Stimulated activated CD8-positive, alpha-beta memory T cell treated with anti-CD3 and anti-CD28 coated beads, Interleukin-7, amount 100 ng/mL, for 4 hours (primary cell): ENCODE measurements at places on chromosomes 2 and 18.

DNA sequence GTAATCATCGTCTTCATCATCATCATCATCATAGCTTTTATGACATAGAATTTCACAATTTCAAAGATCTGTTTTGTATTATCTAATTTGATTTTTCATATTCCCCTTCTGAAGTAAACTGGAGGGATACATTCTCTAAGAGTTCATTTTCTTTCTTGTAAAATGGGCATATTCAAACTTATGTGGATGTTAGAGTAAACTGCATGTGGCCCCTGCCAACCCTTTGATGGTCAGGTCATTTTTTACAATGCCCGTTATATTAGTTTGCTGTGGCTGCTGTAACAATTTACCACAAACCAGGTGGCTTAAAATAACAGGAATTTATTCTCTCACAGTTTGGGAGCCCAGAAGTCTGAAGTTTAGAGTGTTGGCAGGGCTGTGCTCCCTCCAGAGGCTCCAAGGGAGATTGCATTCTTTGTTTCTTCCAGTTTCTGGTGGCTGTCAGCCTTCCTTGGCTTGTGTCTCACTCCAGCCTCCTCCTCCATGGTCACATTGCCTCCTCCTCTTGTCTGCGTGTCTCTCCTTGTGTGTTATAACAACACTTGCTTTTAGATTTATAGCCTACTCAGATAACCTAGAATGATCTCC, 127.5 kb upstream of the MMADHC start:
- no peak for DNase-seq

DNA sequence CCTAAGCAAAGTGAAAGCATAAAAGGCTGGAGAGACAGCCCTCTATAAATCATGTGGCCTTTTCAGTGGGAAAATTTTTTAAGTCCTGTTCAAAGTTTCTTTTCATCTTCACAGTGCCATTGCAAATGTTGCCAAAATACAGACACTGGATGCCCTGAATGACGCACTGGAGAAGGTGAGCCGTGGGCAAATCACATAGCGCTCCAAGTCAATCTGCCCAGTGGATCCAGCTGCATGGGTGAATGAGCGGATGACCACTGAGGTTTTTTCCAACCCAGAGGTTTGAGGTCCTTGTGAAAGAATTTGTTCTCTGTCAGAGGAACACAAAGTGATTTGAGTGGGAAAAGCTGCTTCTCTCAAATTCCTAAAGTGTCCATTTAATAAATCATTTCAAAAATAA, 11.8 kb downstream of the DAPL1 start:
- no peak for DNase-seq

DNA sequence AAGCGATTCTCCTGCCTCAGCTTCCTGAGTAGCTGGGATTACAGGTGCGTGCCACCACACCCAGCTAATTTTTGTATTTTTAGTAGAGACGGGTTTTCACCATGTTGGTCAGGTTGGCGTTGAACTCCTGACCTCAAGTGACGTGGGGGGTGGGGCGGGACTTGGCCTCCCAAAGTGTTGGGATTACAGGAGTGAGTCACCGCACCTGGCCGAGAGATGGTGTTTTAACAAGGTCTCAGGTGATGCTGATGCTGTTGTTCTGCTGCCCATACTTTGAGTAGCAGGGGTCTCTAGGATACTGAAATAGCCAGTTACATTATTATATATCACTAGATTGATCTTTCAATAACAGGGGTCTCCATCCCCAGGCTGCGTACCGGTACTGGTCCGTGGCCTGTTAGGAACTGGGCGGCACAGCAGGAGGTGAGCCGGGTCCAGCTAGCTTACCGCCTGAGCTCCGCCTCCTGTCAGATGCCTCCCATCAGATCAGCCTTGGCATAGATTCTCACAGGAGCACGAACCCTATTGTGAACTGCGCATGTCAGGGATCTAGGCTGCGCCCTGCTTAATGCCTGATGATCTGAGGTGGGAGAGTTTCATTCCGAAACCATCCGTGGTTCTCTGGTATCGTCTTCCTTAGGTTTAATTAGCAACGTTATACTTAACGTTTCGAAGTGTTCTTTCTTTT, 48.3 kb upstream of the SLC38A11 start:
- DNase-seq = no peak

- no peak for DNase-seq
Measured at GRCh38 chr2:25009954-25010353, 31.9 kb upstream of the EFR3B start.

DNA sequence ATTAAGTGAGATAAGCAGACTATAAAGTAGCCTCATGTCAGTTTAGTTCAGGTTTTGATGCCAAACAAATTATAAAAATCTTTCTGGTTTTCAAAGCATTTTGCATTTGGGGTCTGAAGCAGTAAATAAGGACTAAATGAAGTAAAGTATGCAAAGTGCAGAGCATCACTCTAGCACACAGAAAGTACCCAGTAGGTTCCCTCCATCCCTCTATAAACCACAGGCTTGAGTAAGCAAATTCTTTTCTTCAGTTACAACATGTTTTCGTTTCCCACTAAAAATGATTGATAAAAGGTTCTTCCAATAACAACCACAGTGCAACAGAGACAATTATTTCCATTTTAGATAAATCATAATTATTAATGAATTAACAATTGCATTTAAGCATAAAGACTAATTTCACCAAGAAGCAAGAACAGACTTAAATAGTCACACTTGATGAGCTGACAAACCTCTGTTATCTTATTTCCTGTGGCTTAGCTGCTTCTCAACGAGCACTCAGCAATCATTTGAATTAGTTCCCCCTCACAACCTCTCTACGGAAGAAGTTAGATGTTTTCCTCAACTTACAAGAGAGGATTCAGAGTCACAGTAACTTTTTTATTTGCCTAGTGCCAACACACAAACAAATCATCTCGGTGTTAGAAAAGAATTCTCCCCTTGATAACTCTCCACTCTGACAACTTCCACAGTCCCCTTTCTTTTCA, 249.8 kb downstream of the NBAS start:
- no peak for DNase-seq

GRCh38 chr2:159998961-159999360, 63.5 kb downstream of the PLA2R1 start:
- DNase-seq = no peak

- peak; percentile 62 for DNase-seq
Measured at GRCh38 chr2:230658877-230659652, 53.6 kb upstream of the CAB39 start.

- DNase-seq = no peak
Measured at GRCh38 chr2:157439824-157440186, 4.1 kb downstream of the CYTIP start.

GRCh38 chr2:55089726-55090125, 39.5 kb upstream of the RTN4 start:
- DNase-seq = no peak

GRCh38 chr2:169636440-169637097, 52.4 kb downstream of the PPIG start:
- no peak for DNase-seq

GRCh38 chr18:37435996-37436395, 129.6 kb downstream of the CELF4 start:
- DNase-seq = no peak

GRCh38 chr2:15260835-15261234, 300.3 kb downstream of the NBAS start:
- DNase-seq = no peak

GRCh38 chr2:44772131-44772530, 169.4 kb upstream of the SIX3 start:
- DNase-seq = no peak

- no peak for DNase-seq
Measured at GRCh38 chr2:113260991-113261390, 17.7 kb downstream of the PAX8 start.

- no peak for DNase-seq
Measured at GRCh38 chr2:217305882-217306281, 446.0 kb upstream of the TNP1 start.

DNA sequence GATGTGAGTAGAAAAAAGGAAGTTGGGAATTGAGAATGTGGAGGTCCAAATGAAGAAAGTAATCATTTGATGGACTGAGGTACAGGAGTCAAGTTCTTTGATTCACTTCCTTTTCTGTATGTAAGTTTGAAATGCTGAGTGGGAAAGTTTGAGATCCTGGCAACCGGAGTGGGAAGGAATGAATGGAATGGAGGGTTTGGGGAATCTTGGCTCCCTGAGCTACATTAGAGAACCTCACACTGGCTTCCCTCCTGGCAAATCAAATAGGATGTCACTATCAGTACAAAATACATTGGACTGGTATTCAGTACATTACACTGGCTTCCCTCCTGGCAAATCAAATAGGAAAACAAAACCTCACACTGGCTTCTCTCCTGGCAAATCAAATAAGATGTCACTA, 9.8 kb upstream of the RNF138 start:
- no peak for DNase-seq

GRCh38 chr2:232239951-232240681, 138.4 kb upstream of the ALPP start:
- DNase-seq = no peak

DNA sequence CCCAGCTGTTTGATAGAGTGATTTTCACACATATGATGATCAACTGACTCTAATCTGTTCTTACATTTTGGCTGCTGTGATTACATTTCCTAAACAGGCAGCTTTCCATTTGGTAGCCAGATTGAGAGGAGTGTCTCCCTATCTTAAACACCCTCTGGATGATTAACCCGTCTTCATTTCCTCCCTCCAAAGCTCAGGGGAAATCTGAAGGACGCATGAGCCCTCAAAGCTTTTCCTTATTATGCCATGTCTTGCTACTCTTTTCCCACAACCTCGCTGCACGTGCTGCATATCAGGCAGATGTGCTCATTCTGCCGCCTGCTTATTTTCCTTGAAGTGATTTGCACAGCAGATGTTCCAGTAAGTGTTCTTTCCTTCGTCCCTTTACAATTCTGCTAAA, 837.4 kb downstream of the LRRTM4 start:
- DNase-seq = no peak

DNA sequence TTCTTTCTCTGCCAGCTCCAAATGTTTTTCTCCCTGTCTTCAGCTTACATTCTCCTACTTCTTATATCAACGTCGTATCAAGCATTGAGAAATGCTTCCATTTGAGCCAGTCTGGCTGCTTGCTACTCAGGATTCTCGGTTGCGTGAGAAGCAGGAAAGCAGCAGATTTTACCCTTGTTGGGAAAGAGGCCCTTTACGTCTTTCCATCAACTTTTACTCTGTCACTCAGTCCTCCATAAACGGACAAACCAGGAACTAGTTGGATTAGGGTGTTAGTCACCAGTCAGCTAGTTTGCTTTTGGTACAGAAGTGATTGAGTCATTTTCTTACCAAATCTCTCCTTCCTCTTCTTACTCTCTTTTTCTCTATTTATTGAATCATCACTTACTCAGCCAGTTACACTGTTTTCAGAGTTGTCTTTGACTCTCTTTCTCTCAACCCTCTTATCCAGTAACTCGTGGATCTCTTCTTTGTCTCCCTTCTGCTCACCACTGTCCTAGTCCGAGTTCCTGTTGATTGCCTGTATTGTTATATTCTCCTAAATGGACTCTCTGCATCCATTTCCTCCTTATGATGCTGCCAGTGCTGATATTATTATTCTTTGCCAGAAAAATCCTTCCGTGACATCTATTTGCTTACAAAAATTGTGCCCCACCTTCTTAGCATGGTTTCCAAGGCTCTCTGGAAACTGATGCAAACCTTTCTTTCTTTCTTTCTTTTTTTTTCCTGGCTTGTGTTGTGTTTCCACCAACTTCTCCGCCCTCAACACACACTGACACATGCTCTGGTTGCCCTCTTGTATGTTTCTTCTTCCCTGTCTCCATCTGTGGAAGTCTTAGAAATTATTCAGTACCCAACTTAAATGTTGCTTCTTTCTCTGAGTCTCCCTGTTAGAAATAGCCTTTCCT, 61.5 kb downstream of the VRK2 start:
- DNase-seq = no peak

DNA sequence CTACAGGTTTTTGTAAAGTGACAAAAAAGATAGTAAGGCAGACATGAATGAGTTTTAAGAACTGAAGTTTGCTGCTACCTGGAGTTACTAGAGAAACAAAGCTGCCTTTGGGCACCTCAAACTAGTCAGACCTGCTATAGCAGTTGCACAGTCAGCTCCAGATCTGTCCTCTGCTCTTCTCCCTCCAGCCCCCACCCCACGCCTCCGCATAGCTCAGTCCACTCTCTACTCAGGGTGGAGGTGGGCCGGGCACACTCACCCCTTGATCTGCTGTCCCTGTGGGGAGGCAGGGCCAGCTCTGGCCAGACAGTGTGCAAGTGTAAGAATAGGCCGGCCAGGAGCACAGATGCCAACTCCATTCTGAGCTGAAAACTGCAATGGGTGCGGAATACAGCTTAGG, 4.1 kb downstream of the SERTAD2 start:
- DNase-seq = no peak

DNA sequence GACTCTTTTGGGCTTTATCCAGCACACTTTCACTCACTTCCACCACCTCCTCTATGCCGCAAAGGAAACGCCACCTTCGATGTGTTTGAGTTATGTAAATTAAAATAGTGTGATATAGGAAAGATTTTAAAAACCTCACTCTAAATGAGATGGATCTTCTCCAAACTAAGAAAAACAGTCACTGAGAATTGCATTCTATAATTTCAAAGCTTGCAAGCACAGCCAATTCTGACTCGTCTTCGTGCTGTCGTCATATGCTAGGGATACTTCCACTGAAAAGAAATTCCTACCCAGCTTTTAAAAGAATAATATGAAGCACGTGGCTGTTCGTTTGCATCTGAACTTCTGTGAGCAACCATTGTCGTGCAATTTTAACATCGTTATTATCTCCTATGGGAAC, 162.5 kb downstream of the SH3BP4 start:
- DNase-seq = no peak

DNA sequence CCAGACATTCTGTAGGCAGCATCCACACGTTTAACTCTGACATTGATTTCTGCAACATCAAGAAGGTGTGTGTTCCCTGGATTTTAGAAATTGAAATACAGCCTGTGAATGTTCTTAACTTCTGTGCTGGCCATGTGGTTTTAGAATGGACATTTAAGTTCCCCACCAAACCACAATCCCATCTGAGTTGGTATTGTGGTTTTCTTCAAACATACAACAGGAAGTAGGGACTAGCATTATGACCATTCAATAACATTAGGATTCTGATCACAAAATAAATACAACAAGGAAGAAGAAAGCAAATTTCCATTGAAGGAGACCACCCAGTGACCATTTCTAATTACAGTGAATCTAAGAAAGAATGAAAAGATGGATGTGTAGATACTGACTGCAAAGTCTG, 51.2 kb downstream of the MAP3K20 start:
- DNase-seq = no peak

GRCh38 chr2:43819491-43820163, 19.0 kb downstream of the ABCG5 start:
- DNase-seq = no peak

DNA sequence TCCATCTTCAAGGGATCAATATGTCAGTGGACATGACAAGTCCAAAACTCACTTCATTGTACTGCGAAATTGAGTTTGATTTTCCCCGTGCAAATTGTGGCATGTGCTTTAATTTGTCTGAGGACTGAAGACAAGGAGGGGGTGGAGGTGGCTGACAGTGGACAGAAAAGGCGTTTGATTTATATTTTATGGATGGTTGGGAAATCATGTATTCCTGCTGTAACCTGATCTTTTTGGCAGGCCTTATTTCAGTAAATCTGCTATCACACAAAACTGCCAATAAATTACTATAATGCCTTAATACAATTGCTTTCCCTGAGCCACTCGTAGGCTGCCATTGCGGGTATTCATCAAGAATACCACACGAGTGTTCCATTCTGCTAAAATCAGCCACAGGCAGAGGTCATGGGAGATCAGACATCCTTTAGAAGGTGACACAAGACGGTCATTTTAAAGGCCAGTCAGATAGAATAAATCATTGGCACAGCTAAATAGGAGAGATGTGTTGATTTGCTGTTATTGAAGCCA, 720.5 kb downstream of the MBD2 start:
- no peak for DNase-seq
